ENCODE measurements at places on chromosomes 3 and 15.

- no peak for DNase-seq
Observed at GRCh38 chr15:58631319-58631718, 118.2 kb downstream of the ADAM10 start.

- DNase-seq, result no peak
Observed at GRCh38 chr3:535566-536416, 339.2 kb downstream of the CHL1 start.

GRCh38 chr3:106139826-106140225, 271.0 kb upstream of the CBLB start:
- no peak for DNase-seq

GRCh38 chr3:153219146-153219545, 57.1 kb downstream of the RAP2B start:
- no peak for DNase-seq

- no peak for DNase-seq
Observed at GRCh38 chr3:17535274-17535673, 207.2 kb downstream of the TBC1D5 start.

DNA sequence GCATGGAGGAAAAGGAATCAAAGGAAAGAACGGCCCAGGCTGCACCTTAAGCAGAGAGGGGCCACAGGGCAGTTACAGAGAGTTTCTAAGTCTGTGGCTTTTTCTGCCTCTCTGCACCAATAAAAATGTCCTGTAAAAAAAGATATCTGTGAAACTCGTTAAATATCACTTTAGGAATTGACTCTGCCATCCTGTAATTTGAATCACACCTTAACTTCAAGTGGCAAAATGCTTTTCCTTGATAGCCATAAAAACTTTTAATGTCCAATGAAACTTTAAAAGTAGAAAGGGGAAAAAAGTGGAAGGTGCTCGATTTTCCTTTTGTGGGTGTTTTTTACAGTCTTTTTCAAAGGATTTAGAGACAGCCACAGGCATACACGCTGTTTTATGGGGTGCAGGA, 255.7 kb downstream of the ARRDC4 start:
- DNase-seq, result no peak

DNA sequence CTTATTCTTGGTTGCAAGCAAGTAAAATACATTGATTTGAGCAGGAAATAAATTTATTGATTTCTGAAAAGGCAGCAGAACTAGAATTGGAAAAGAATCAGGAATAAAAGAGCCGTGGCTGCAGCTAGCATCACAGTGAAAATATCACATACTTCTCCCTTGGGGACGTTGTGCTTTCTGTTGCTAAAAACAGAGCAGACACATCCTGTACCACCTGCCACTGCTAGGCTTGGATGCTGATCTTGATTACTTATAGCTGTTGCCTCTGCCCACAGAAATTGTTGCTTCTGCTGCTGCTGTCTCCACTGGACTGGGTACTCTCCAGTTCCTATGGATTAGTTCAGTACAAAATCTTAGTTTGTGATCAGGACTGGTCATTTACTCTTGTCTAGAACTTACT, 283.8 kb downstream of the C3orf38 start:
- no peak for DNase-seq

DNA sequence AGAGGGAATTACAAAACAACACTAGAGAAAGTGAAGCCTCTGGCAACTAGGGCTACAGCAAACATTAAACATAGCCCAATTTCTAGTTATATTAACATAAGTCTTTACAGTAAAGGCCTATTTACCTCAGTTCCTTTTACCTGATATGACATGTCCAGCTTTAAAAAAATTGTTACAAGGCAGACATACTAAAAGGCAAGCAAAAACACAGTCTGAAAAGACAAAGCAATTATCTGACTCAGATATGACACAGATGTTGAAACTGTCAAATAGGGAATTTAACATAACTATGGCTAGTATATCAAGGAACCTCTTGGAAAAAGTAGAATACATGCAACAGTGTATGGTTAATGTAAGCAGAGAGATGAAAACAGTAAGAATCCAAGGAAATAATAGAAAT, 238.6 kb downstream of the RAP2B start:
- DNase-seq, result no peak

DNA sequence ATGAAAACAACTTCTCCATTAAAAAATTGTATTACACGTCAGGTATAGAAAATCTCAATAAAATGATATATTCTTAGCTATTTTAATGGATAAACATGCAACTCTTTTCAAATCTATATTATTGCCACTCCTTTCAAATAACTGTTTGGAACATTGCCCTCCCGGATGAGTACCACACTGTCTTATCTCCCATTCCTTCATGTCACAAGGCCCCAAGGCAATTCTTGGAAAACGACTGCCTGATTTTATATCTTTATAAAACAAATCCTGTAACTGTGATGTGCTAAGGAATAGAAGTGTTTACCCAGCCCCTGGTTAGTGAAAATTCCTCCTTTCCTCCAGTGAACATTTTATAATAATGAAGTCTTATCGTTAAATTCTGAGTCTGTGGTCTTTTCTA, 6.2 kb upstream of the ZNF619 start:
- no peak for DNase-seq

DNA sequence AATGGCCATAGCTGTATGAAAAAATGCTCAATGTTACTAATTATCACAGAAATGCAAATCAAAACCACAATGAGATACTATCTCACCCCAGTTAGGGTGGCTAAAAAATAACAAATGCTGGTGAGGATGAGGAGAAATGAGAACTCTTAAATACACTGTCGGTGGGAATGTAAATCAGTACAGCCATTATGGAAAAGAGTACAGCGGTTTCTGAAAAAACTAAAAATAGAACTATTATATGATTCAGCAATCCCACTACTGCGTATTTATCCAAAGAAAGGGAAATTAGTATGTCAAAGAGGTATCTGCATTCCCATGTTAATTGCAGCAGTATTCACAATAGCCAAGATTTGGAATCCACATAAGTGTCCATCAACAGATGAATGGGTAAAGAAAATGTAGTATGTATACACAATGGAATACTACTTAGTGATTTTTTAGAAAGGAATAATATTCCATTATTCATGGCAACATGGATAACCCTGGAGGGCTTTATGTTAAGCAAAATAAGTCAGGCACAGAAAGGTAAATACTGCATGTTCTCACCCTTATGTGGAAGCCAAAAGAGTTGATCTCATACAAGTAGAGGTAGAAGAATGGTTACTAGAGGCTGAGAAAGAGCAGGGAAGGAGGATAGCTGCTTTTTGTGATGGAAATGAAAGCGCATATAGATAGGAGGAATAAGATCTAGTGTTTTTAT, 35.0 kb downstream of the SERP1 start:
- no peak for DNase-seq

- no peak for DNase-seq
Observed at GRCh38 chr15:99593070-99593469, 27.3 kb downstream of the MEF2A start.

DNA sequence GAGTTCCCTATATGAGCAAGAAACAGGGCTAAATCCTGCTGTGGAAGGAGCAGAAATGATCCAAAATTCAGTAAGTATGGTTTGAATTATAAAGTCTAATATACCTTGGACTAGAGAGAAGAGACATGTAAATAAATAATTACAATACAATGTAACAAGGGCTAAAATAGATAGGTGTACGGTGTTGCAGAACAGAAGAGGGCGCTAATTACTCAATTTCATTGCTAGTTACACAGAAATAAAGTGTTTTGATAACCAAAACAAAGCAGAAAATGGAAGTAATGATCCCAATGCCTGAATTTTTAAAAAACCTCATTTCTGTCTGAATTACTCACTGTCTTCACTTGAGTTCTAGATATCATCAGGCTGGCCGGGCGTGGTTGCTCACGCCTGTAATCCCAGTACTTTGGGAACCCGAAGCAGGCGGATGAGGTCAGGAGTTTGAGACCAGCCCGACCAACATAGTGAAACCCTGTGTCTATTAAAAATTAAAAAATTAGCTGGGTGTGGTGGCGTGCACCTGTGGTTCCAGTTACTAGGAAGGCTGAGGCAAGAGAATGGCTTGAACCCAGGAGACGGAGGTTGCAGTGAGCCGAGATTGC, 8.3 kb upstream of the PLCH1 start:
- DNase-seq, result no peak

DNA sequence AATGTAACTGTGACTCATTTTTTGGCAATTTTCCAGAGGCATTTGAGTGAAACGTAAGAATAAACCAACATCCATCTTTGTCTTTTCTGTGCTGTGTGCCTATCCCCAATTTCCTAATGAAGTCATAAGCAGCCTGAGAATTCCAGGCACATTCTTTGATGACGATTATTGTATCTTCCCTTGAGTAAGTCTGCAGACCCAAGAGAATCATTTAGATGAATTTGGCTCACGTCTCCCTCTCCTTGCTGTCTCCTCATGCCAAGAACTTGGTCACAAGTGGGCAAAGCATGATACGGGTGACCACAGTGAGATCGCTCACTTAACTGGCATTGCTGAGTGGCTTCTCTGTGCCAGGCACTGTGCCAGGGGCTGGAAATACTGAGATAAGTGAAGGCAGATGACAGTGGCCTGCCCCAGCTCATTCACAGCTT, 384.5 kb upstream of the IL12A start:
- DNase-seq, result no peak

- DNase-seq, result peak; percentile 58
Observed at GRCh38 chr15:41558400-41559238, at the start of gene TYRO3. TSS of gene TYRO3 (plus strand) at chr15:41559212. CDS start at chr15:41559258, 46 bp downstream.

DNA sequence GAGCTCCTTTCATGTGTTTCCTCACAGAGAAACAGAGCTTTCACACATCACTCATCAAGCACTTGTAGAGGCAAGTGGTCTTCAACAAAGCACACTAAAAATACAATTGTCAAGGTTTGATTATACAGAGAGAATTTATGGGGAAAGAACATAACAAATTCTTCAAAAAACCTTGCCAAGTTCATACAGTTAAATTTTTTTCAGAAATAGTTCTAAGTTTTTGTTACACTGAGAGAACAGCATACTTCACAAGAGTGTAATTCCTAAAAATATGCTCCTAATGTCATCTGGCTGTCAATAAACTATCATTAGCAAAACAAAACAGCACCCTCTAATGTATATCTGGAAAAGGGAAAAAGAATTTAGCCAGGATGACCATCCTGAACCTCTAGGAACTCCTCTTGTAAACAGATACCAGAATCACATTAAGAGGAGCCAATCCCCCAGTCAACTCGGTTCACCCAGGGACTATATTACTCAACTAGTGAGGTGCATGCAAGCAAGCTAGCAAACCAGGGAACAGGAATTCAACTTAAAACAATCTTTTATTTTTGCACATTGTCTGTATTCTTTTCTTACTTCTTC, 63.3 kb downstream of the RAD18 start:
- no peak for DNase-seq

DNA sequence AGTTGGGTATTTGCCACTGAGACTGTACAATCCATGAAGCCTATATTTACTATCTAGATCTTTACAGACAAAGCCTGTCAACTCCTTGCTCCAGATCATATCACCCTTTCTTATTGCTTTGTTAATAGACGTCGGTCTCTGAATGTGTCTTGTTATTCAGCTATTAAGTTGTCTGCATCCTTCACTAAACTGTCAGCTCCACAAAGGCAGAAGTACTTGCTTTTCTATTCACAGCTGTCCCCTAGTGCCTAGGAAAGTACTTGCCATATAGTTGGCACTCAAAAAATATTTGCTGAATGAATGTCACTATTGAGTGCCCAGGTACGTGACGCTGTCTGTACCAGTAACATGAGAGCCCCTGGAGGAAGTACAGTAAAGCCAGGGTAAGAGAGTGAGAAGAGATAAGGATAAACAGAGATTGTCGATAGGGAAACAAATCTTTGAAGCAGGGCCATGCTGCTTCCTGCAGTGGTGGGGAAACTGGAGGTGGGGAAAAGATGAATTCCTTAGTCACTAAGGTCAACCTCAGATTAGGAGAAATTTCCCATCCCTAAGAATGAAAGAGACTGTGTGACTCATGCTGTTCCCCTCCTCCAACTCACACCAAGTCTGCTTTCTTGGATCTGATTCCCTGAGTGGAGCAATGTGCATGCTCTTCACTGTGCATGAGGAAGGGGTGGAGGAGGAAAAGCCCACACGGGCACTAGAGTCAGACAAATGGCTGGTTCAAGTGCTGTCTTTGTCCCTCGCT, 36.3 kb downstream of the PRICKLE2 start:
- peak; percentile 69 for DNase-seq

GRCh38 chr3:81947359-81947758, 185.9 kb upstream of the GBE1 start:
- no peak for DNase-seq

DNA sequence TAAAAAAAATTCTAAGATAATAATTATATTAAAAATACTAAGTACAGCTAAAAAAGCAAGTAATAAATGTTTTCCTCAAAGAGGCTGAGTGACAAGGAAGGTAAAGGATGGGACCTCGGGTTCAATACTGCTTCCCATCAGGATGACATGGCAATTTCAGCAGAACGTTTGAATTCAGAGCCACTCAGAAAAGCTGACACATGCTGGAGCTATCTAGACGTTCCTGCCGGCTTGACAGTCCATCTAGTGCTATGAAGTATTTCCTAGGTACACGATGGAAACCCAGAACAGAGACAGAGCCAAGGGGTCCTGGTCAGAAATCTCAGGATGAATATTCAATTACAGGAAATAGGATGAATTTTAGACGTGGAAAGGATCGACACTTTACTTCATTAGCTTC, 361.8 kb downstream of the FGF12 start:
- no peak for DNase-seq

- no peak for DNase-seq
Observed at GRCh38 chr3:133254716-133255115, 145.1 kb upstream of the BFSP2 start.

DNA sequence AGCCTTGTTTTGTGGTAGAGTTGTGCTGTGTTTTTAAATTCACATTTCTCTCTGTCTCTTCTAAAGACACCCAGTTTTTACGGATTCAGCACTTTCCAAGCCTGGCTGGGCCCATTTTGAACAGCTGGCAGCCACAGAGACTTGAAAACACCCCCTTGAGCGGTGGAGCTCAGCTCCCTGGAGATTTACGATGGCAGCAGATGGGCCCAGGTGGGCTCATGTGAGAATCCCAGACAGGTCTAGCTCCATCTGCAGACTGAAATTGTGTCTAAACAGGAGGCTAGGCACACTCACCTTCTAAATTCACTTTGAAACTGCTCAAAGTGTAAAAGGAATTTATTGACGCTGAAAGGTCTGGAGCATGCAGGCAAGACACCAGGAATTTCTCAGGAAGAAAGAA, 232.0 kb upstream of the HES1 start:
- DNase-seq, result no peak

DNA sequence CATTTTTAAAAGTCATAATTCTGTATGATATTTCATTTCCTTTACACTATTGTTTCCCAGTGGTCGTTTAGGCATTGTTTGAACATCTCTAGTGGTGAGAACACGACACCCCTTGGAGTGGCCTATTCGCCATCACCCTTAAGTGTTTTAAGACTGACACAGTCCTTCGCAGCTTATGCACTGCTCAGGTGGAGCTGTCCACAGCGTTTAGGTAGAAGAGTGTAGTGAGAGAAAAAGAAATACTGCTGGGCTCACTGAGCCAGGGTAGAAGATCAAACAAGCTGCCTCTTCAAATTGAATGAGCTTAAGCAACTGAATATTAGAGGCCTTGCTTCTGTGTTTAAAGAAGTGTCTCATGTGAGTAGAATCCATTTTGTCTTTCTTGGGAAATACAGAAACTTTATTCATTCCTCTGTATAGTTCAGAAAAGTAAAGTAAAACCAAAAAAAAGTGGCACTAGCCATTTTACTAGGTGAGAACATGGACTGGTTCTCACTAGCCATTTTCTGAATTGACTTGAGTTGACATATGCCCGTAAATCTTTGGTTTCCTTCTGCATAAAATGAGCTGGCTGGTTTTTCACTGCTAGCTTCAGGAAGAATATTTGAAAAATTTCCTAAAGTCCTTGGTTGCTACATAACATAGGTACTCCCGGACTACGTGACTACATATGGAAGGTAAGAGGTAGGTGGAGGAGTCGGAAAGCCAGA, 155.9 kb downstream of the P3H2 start:
- no peak for DNase-seq

- DNase-seq, result no peak
Observed at GRCh38 chr15:71502077-71502432, 308.3 kb upstream of the NR2E3 start.

Measured in uterus (tissue), 4 donors.